Fibroblast of skin of left biceps (primary cell): ENCODE measurements at places on chromosomes 1 and 21.

- DNase-seq = no peak
These were observed 48.0 kb downstream of the IL6R start for GRCh38 chr1:154453161-154453560.

- DNase-seq = no peak
These were observed 1.3 kb upstream of the CACNA1E start for GRCh38 chr1:181482001-181482430.

GRCh38 chr1:196405839-196406238 lies 202.4 kb downstream of the KCNT2 start:
- no peak for DNase-seq

- DNase-seq = peak; percentile 56
These were observed 99.6 kb downstream of the APP start for GRCh38 chr21:26070822-26071425.

DNA sequence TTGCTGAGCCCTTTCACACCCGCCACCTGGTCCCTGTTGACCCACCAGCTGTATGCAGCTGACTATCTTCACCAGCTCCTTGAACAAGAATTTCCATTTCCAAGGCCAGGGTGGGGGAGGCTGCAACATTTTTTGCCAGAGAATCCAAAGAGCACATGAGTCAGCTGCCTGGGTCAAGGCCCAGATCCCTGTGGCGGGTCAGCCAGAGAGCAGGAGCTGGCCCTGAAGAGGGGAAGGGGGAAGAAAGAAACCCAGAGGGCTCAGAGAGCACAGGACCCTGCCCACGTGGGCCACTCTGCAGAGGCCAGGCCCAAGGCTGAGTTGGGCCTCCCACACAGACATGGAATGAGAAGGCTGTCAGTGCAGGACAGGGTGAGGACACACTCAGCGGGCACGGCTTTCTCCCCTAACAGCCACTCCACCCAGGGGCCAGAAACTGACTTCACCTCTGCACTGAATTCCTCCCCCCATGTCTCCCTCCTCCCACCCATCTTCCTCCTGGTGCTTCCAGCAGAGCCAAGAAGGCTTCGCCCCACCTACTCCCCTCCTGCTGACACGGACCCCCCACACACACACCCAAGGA lies 28.9 kb downstream of the S100A6 start:
- peak; percentile 56 for DNase-seq

GRCh38 chr1:10687782-10688408 lies 108.6 kb downstream of the CASZ1 start:
- DNase-seq = peak; percentile 16

- no peak for DNase-seq
These were observed 9.8 kb upstream of the CAMTA1 start for GRCh38 chr1:6775261-6776043.

- DNase-seq = no peak
These were observed 158.4 kb downstream of the TRABD2B start for GRCh38 chr1:47838562-47839432.

- no peak for DNase-seq
These were observed 27.5 kb upstream of the SLC30A1 start for GRCh38 chr1:211606332-211606913.

DNA sequence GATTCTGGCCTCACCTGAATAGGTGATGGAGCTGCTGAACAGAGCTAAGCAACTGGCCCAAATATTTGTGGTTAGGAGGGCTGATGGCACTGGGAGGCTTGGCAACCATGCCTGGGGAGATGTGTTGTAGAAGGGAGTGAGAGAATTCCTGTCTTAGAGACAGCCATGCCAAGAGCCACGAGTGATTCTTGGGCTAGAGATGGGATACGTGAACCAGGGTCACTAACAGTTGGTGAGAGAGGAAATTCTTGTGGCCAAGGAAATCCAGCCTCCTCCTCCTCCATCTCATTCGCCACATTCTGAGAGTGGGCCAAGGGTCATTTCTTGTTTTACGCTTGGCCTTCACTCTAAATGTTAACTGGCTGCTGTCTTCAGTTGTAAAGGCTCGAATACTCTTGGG lies 46.3 kb downstream of the NGF start:
- DNase-seq = no peak

- no peak for DNase-seq
These were observed 10.8 kb upstream of the ERMAP start for GRCh38 chr1:42806171-42806570.

GRCh38 chr1:31792541-31792940 lies 23.3 kb downstream of the SPOCD1 start:
- no peak for DNase-seq

DNA sequence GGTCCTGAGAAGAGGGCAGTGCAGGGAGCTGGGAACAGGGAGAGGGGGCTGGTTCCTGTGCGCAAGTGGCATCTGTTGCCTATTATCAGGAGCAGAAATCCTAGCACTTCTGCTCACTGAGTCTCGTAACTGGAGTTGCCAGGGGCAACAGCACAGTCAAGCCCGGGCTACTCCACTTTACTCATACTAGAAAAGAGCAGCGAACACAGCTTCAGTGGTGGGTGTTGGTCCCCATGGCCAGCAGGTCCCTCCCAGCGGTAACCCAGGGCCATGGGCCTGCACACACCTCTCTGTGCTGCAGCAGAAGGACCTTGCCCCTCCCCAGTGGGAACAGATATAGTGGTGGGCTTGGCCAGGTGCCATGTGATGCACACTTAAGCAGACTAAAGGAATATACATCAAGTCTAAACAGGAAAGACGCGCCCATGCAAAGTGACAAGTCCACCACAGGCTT lies 8.5 kb downstream of the PYCR2 start:
- DNase-seq = no peak
